ENCODE measurements at places on chromosomes 7 and 10. TPM values are rescaled to one million over a fixed set of nuclear protein-coding genes. Genes with fewer than 3 reads are reported as not detected.

The CARD11 gene
- 3.2 TPM for total RNA-seq

The PRSS37 gene
- not detected for total RNA-seq

The TLL2 gene
- total RNA-seq: 3.4 TPM

The OR9A2 gene
- 0.29 TPM for total RNA-seq

The NUDT13 gene
- total RNA-seq: 2.2 TPM

The SSC4D gene
- 0.67 TPM for total RNA-seq

The BHLHA15 gene
- not detected for total RNA-seq
